ENCODE measurements at places on chromosomes 3 and 15.

DNA sequence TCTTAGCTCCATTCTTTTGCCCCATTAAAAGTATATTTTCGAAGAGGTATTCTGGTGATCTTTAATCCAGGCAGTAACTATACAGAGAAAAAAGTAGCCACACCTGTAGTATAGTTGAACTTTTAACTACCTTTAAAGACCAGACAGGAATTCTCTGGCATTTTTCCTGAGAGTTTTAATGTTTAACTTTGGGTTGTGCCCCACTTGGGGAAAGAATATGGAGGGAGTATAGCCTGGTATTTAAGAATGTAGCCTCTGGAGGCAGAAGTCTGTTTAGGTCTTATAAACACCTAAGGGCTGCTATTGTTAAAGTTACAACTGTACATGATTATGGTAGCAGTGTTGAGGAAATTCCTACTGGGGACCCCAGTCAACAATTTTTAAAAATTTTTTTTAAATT lies 19.3 kb downstream of the C3orf85 start:
- DNase-seq, result no peak

DNA sequence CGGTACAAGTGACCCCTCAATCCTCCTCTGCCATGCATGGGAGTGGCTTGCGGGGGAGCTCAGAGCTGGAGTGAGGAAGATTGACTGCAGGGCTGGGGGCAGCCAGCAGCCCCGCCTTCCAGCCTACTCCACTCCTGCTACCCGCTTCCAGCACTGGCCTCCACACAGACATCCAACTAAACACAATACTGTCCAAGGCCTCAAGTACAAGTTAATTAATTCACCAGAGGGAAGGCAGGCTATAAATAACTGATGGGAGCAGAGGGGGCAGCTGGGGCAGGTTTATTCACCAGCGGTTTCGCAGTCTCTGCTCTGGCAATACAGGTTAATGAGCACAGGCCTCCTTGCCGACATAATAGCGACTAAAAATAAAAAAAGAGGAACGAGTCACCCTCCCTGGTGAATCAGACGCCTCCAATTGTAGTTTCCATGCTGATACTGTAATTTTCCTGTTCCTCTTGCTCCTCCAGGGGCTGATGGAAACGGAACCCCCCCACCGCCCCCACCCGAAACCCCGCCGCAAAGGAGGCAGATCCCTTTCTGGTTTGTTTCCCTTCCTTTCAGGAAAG lies 166.4 kb upstream of the TLE3 start:
- peak; percentile 70 for DNase-seq

DNA sequence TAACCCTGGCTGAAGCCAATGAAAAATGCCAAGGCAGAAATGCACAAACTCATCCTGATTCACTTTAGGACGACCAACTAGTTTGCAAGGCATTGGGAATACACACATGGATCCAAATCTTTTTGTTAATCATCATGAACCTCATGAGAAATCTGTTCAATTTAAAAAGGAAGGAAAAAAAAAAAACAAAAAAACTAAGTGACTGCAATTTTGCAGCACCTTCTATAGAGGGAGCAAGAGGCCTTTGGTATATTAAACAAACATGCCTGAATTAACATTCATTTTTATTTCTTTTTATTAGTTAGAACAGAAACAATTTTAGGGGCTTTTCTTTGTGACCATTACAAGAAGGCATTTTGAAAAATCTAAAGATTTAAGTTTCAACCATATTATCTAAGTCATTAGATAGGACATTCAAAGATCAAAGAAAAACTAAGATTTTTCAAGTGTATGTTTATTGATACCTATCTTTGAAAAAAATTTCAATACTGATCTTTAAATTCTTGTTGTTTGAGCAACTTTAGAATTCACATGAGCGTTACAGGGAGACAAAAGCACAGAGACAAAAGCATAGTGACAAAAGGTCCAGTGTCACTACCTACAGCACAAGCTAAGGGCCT lies 182.4 kb downstream of the CBLB start:
- no peak for DNase-seq

- no peak for DNase-seq
These were observed 157.7 kb upstream of the PROK2 start for GRCh38 chr3:71942432-71943187.

GRCh38 chr15:41940441-41940857 lies 31.9 kb downstream of the EHD4 start:
- peak; percentile 59 for DNase-seq

GRCh38 chr3:98900265-98901118 lies 1.0 kb downstream of the DCBLD2 start:
- no peak for DNase-seq

DNA sequence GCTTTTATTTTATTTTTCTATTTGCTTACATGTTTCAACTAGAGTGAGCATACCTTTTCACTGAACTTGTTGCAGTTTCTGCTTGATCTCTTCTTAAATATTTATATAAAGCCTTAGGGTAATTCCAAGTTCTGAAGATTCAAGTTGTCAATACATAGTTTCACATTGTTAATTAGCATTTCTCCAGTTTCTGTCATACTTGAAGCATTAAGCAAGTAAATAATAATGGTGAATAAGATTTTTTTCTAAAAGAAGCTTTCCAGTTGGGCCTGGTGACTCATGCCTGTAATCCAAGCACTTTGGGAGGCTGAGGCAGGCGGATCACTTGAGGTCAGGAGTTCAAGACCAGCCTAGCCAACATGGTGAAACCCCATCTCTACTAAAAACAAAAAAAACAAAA lies 53.9 kb downstream of the CALML4 start:
- DNase-seq, result no peak

DNA sequence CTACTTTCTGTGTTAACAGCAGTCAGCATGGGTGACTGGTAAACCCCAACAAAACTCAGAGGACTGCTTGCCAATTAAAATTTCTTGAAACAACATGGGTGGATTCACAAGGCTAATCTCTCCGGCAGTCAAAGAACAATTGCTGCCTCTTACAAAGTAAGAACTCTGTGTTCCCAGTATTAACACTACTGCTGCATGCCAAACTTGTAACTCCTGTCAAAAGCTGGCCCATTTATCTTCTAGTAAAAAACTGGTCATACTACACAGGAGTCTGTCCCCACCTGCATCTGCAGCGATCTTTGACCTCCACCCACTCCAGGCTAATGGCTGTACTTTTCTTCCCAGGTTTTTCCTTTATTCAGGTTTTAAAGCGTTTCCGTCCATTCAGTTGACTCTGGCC lies 8.7 kb upstream of the ZNF589 start:
- DNase-seq, result no peak

GRCh38 chr3:73215281-73215680 lies 153.8 kb downstream of the EBLN2 start:
- DNase-seq, result no peak

DNA sequence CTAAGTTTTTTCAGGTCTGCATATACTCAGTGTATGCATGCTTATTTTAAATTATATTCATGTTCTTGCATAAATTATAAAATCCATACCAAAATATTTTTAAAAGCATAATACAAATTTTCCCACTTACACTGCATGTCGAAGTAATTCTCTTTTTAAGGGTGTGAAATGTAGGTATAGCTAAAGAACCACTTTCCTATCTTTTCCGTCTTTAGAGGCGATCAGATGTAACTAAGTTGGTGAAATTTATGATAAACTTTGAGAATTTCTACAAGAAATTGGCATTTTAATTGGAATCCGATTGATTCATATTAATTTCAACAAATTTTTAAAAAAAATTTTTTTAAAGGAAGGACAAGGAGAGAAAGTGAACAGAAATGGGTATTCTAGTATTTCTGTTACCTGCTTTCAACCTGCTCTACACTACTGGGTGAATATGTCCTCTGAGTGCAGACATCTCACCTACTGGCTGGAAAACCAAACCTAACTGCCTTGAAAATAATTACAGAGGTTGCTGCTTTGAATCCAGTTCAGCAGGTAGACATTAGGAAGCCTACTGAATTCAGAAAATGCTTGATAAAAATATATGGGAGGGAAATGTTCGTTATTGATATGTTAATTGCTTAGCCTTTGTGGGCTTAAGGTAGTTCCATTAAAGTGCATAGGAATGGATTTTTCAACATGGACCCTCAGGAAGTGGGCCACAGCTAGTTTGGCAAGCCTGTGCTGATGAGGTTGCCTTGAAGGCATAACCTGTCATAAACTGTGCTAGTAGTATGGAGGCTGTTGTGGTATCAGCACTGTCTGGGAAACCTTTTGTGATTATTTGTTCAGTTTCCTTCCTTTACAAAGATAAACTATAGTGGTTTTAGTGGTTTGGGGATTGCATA lies 5.1 kb downstream of the TRIM71 start:
- DNase-seq, result no peak

GRCh38 chr3:46926871-46927717 lies 49.5 kb downstream of the CCDC12 start:
- peak; percentile 36 for DNase-seq

GRCh38 chr15:32903591-32904290 lies 185.9 kb downstream of the GREM1 start:
- no peak for DNase-seq

GRCh38 chr15:67035886-67036285 lies 29.5 kb upstream of the SMAD3 start:
- no peak for DNase-seq

GRCh38 chr3:88617283-88617682 lies 467.5 kb downstream of the C3orf38 start:
- DNase-seq, result no peak

GRCh38 chr15:73550190-73550589 lies 83.0 kb downstream of the NPTN start:
- no peak for DNase-seq

DNA sequence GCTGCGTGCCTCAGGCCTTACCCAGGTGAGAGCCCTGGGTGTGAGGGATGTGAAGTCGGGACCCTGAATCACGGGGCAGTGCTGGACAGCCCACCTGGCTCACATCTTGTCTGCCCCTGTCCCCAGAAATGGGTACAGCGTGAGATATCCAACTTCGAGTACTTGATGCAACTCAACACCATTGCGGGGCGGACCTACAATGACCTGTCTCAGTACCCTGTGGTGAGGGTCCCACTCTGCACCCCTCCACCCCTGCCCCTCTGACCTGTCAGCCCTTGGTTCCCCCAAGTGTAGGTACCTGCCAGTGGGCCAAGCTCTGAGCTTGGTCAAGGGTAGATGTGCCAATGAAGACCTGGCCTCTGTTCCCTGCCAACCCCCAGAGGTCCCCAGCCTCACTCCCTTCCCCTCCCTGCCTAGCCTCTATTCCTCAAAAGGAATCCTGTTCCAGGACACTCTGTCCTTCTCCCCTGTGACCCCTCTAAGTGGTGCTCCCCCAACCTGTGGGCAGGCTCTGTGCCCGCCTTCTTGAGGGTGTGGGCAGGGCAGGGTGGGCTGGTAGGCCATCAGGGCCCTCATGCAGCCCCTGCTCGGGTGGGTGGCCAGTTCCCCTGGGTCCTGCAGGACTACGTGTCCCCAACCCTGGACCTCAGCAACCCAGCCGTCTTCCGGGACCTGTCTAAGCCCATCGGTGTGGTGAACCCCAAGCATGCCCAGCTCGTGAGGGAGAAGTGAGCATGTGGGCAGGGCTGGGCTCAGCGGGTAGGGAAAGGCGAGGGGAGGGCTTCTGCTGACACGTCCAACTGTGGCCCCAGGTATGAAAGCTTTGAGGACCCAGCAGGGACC lies 25.1 kb downstream of the NBEAL2 start:
- no peak for DNase-seq

- no peak for DNase-seq
These were observed 517.9 kb downstream of the MECOM start for GRCh38 chr3:169145540-169146178.

GRCh38 chr3:178538056-178538455 lies 1.8 kb downstream of the KCNMB2 start:
- no peak for DNase-seq

DNA sequence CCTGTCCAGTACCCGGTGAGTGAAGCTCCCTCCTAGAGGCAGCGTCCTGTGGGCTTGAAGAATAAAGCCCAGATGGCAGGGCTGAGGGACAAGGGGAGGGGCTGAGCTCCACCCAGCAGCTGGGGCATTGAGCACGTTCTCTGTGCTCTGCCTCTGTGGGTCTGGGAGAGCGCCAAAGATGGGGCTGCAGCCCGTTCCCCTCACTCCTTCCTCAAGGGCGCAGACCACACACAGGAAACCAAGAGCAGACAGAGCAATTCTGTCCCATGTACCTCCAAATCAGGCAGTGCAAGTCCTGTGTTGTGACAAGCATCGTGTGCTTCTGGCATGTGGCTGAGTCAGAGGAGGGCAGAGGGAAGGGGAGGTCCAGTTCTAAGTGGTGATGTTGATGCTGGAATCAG lies 15.7 kb upstream of the KIF23 start:
- DNase-seq, result no peak

- DNase-seq, result no peak
These were observed 164.5 kb downstream of the WNT7A start for GRCh38 chr3:13715167-13715954.

GRCh38 chr3:161413127-161413854 lies 42.0 kb upstream of the SPTSSB start:
- no peak for DNase-seq

DNA sequence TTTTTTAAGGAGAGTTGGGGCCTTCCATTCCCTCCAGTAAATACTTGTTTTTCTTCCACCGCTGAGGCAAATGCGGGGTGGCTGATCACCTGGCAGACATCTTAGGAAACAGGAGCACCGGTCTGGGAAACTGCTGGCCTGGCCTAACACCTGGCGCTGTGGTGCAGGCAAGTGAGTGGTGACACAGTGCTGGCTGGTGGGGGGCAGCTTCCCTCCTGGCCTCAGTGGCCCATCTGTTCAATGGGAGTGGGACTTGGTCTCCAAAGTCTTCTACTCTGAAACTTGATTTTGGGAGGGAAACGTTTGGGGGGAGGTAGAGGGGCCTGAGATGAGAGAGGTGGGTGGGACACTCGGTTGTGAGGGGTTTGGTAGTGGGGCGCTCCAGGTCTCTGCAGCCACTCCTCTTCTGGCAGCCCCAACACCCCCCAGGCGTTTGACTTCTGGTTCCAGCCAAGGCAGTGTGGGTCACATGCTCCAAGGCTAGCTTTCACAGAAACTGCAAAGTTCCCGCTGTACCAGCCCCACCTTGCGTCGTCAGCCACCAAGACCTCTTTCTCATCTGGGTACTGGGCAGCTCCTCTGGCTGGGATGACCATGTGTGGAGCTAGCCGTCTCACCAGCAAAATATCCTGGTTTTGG lies 4.7 kb downstream of the GHRL start:
- no peak for DNase-seq

DNA sequence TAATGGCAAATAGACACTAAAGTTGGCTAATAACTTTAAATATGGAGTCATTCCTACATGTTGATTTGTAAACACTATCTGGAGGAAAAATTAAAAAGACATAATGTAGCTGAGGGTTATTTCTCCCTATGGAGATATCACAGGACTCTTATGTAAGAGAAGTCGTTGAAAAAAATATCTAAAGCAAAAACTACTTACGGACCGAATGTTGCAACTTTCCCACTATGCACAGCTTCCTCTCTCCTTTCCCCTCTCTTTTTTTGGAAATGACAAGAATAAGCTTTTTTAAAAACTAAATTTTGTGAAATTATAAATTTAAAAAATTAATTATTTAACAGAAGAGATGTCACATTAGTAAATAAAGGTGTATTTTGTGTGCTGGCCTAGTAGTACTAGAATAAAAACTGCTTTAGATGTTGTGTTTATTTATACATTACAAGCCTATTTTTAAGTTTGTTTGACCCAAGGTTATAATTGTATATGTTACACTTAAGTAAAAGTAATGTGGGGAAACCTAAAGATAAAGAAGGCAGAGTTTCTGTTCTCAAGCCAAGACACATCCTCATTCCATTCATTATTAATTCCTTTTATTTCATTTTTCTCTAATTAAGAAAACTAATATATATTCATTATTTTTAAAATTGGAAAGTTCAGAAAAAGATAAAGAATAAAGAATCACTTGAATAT lies 20.7 kb upstream of the PPARG start:
- DNase-seq, result no peak
